CD4-positive, alpha-beta T cell treated with Interleukin-4 for 4 hours (primary cell): ENCODE measurements at places on chromosomes 2 and 18.

- no peak for DNase-seq
Measured at GRCh38 chr18:22485808-22486244, 68.1 kb upstream of the CTAGE1 start.

- no peak for DNase-seq
Measured at GRCh38 chr18:46060359-46060841, 11.7 kb downstream of the PSTPIP2 start.

DNA sequence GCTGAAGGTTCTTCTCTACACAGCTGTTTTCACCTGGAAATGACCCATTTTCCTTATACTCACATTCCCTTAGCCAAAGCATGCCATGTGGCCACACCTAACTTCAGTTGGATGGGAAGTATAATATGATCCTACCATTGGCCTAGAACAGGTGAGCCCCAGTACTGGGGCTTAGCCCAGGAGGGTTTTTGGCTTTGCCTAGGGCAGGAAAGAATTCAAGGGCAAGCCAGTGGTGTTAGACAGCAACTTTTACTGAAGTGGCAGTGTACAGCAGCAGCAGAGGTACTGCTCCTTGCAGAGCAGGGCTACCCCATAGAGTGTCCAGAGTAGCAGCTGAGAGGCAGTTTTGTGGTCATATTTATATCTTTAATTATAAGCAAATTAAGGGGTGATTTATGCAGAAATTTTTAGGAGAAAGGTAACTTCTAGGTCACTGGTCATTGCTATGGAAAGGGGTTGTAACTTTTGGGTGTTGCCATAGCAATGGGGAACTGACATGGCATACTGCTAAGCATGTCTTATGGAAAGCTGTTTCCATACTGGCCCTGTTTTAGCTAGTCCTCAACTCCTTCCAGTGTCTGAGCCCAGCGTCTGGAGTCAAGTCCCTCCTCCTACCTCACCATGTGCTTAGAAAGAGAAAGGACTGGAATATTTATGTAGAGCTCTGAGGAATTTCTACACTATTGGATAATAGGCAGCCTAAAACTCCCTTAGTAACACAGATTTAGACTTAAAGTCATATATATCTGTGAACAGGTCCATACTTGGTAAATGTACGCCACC, 109.0 kb upstream of the DTNA start:
- DNase-seq = no peak

DNA sequence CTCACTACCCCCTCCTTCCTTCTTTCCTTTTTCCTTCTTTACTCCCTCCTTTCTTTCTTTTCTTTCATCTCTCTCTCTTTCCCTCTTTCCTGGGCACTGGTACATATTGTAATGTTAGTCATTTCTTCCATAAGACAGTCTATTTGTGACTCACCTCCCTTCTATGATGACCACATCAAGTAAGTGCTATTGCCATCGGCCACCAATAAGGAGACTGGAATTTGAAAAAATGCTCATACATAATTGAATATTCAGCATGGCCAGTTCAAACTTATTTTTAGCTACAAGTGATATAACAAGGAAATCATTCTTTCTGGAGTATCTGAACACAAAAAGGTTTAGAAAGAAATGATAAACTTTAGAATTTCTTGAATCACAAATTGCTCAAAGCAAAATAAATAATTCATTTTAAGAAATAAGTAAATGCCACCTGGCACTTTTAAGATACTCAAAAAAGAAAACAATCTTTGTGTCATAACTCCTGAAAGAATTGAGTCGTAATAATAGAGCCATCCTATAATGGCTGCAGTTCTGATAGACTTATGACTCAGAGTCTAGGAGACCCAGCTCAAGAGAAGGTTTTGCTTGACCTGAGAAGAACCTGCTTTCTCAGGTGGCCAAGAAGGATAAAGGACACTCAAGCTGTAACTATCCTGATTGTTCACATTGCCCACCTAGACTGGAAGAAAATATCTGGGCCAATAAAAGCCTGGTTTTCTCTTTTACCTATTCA, 51.6 kb upstream of the CCBE1 start:
- DNase-seq = no peak

GRCh38 chr2:188628989-188629752, 337.5 kb downstream of the GULP1 start:
- no peak for DNase-seq
